CD4-positive, alpha-beta T cell (primary cell): ENCODE measurements at places on chromosomes 5 and 9. TPM values are rescaled to one million over a fixed set of nuclear protein-coding genes. Genes with fewer than 3 reads are reported as not detected.

DNA sequence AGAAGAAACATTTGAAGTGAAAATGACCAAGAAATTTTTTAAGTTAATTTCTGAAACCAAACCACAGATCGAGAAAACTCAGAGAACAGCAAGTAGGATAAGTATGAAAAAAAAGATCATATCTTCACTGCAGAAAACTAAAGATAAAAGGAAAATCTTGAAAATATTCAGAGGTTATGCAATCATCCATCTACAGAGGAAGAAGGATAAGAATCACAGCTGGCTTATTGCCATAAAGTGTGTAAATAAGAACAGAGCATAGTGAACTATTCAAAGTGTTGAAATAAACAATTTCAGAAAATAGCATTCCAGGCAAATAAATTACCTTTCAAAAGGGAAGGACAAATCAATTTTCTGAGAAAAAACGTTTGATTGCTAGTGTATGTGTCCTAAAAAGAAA lies 1191.7 kb upstream of the CDH6 start:
- no peak for DNase-seq
- no peaks in the 10 kb centered on the region for H3K27me3 ChIP-seq
- no peaks in the 10 kb centered on the region for H3K36me3 ChIP-seq
- H3K4me3 ChIP-seq = no peak overlapping the region
- H3K4me1 ChIP-seq = no peaks in the 10 kb centered on the region

CARTPT gene
- total RNA-seq = not detected

DRD1 gene
- not detected for total RNA-seq

LHX2 gene
- not detected for total RNA-seq

GRCh38 chr5:181221105-181221791 lies 1.8 kb upstream of the TRIM41 start:
- peak overlapping the region; percentile 80 for H3K4me3 ChIP-seq
- peak overlapping the region; percentile 99 for H3K27ac ChIP-seq
- no peaks in the 10 kb centered on the region for H3K36me3 ChIP-seq
- H3K27me3 ChIP-seq = no peaks in the 10 kb centered on the region
- DNase-seq = peak; percentile 38

GRCh38 chr5:6592601-6593000 lies 40.2 kb downstream of the NSUN2 start:
- H3K4me3 ChIP-seq = no peak overlapping the region
- H3K4me1 ChIP-seq = no peaks in the 10 kb centered on the region
- H3K27me3 ChIP-seq = no peaks in the 10 kb centered on the region
- DNase-seq = no peak
- no peak overlapping the region for H3K27ac ChIP-seq
- H3K36me3 ChIP-seq = peaks cover 13% of the 10 kb centered on the region

DNA sequence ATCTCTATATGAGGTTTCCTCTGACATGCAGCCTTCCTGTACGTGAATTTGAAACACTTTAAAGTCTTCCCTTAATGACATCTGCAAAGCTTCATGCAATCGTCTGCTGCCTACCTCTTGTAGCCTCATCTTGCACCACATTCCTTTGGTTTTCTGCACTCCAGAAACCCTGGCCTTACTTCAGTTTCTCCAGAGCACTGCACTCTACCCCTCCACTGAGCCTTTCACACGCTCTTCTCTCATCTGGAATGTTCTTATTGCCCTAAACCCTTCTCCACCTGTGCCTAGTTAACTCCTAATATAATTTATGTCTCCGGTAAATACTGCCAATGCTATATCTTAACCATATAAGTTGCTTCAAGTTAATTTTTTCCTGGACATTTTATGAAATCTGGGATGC lies 168.8 kb upstream of the SLC27A6 start:
- no peak overlapping the region for H3K4me3 ChIP-seq
- no peaks in the 10 kb centered on the region for H3K4me1 ChIP-seq
- H3K36me3 ChIP-seq = no peaks in the 10 kb centered on the region
- DNase-seq = no peak

DNA sequence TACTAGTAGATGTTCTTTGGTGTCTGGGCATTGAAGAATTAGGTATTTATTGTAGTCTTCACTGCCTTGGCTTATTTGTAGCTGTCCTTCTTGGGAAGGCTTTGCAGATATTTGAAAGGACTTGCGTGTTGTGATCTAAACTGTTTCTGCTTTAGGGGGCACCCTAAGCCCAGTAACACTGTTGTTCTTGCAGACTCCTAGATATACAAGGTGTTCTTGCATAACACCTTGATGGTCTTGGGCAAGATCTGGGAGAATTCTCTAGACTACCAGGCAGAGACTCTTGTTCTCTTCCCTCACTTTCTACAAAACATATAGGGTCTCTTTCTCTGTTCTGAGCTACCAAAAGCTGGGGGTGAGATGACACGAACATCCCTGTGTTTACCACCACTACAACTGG lies 179.1 kb downstream of the FAM170A start:
- no peaks in the 10 kb centered on the region for H3K4me1 ChIP-seq
- no peak overlapping the region for H3K27ac ChIP-seq
- H3K27me3 ChIP-seq = no peaks in the 10 kb centered on the region

GRCh38 chr5:35030426-35031100 lies 17.2 kb downstream of the AGXT2 start:
- H3K4me3 ChIP-seq = no peak overlapping the region
- H3K27me3 ChIP-seq = no peaks in the 10 kb centered on the region
- H3K4me1 ChIP-seq = no peaks in the 10 kb centered on the region
- no peak for DNase-seq
- no peak overlapping the region for H3K27ac ChIP-seq
- H3K36me3 ChIP-seq = no peaks in the 10 kb centered on the region

DNA sequence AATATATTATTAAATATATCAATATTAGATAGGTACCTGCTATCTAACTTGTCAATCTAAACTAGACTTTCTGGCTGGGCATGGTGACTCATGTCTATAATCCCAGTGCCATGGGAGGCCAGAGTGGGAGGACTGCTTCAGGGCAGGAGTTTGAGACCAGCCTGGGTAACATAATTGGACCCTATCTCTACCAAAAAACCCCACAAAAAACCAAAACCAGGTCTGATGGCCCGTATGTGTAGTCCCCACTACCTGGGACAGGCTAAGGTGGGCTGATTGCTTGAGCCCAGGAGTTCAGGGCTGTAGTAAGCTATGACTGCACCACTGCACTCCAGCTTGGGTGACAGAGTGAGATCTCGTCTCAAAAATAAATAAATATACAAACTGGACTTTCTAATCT lies 55.0 kb downstream of the PJA2 start:
- H3K4me3 ChIP-seq = no peak overlapping the region
- no peak for DNase-seq
- peaks cover 53% of the 10 kb centered on the region for H3K36me3 ChIP-seq
- H3K27ac ChIP-seq = no peak overlapping the region
- H3K27me3 ChIP-seq = no peaks in the 10 kb centered on the region

NRG2 gene
- total RNA-seq = 0.17 TPM

DNA sequence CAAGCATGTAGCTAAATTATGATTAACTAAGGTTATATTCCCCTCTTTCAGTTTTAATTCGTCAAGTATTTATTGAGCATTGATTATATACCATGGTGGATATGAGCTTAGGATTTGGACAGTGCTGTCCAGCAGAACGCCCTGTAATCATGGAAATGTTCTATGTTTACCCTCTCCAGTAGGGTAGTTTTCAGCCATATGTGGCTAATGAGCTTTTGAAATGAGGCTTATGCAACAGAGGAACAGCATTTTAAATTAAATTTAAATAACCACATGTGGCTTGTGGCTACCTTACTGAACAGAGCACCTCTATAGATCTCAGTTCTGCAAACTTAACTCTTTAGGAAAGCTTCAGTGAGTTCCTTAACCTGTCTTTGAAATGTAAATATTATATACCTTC lies 59.1 kb downstream of the JMY start:
- H3K36me3 ChIP-seq = peaks cover 52% of the 10 kb centered on the region
- no peak for DNase-seq
- H3K27ac ChIP-seq = no peak overlapping the region
- no peaks in the 10 kb centered on the region for H3K4me1 ChIP-seq
- no peak overlapping the region for H3K4me3 ChIP-seq

DNA sequence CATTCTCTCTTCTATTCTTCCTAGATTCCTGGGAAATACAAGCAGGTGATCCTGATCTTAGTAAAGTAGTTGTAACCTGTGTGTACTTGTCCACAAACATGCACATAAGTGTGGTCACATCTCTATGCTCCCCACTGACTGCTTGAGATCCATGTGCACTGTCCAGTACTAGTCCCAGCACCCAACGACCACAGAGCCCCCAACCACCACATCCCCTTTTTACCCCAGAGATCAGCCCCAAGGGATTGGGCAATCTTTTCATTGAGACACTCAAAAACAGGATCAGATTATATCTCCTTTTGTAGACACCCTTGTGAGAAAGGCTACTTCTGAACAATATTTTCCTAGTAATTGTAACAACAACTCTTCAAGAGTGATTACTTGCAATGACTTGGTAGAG lies 240.6 kb downstream of the ACTL7B start:
- H3K36me3 ChIP-seq = no peaks in the 10 kb centered on the region
- no peaks in the 10 kb centered on the region for H3K27me3 ChIP-seq
- H3K27ac ChIP-seq = no peak overlapping the region
- no peak overlapping the region for H3K4me3 ChIP-seq
- no peaks in the 10 kb centered on the region for H3K4me1 ChIP-seq

- H3K27ac ChIP-seq = no peak overlapping the region
- H3K4me3 ChIP-seq = no peak overlapping the region
- no peaks in the 10 kb centered on the region for H3K27me3 ChIP-seq
- DNase-seq = no peak
Measured at GRCh38 chr9:36676091-36676490, 103.4 kb downstream of the MELK start.

DNA sequence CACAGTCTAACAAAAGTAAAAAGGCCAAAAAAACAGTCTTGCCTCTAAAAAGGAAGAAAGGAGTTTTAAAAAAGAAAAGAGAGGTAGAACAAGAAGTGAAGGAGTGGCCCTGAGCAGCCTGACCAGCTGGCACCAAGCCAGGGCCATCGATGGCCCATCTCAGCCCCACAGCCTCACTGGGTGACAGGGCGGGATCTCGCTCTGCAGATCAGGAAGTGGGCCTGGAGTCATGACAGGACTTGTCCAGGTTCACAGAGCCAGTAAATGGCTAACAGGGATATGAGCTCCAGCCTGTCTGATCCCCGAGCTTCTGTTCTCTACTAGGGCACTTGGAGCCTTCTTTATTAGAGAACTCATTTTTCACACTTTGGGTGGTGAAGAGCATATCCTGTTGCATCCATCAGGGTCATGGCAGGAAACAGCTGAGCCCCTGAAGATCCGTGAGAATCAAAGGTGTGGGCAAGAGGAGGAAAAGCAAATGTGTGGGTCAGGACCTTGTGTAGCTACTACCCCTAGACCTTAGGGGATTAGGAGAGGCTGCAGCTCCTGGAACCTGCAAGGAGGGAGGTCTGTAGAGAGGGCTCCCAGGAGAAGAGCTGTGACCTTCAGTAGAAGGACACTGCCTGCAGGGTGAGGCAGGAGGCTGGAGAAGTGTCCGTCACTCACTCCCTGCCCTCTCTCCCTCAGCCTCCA lies 299.0 kb upstream of the MSX2 start:
- no peaks in the 10 kb centered on the region for H3K36me3 ChIP-seq
- no peak for DNase-seq
- H3K4me3 ChIP-seq = no peak overlapping the region
- H3K4me1 ChIP-seq = peaks cover 3% of the 10 kb centered on the region

SPATA31E1 gene
- total RNA-seq = not detected

NKD2 gene
- 0.17 TPM for total RNA-seq

GRCh38 chr9:96779089-96779488 lies 1.2 kb upstream of the ZNF510 start:
- no peaks in the 10 kb centered on the region for H3K27me3 ChIP-seq
- no peak overlapping the region for H3K4me3 ChIP-seq
- DNase-seq = no peak
- peaks cover 18% of the 10 kb centered on the region for H3K36me3 ChIP-seq
- peaks cover 13% of the 10 kb centered on the region for H3K4me1 ChIP-seq
- no peak overlapping the region for H3K27ac ChIP-seq

CCL21 gene
- total RNA-seq = not detected

GRCh38 chr5:14859150-14859549 lies 12.4 kb downstream of the ANKH start:
- H3K27ac ChIP-seq = no peak overlapping the region
- H3K36me3 ChIP-seq = peaks cover 8% of the 10 kb centered on the region
- H3K27me3 ChIP-seq = no peaks in the 10 kb centered on the region
- peaks cover 9% of the 10 kb centered on the region for H3K4me1 ChIP-seq
- DNase-seq = no peak
- no peak overlapping the region for H3K4me3 ChIP-seq

GRCh38 chr5:95081500-95081960 lies 203.4 kb downstream of the MCTP1 start:
- H3K36me3 ChIP-seq = no peaks in the 10 kb centered on the region
- DNase-seq = peak; percentile 7
- no peaks in the 10 kb centered on the region for H3K27me3 ChIP-seq
- H3K4me1 ChIP-seq = no peaks in the 10 kb centered on the region
- no peak overlapping the region for H3K27ac ChIP-seq

DNA sequence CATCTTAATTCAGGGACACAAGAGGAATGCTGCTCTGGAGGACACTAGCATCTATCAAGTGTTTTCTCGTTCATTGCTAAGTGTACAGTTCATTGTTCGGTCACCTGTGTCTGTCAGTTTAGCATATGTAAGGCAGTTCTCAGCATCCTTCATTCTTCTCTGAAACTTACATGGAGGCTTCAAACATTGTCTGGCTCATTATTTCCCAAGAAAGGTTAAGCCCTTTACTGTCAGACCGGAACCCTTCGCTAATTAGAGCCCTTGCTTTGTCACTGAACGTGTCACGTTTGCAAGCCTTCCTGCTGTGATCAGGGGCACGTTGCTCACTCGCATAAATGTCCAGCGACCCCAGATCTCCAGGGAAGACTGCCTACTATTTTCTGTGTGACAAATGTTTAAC lies 62.3 kb upstream of the RIOK2 start:
- H3K27ac ChIP-seq = no peak overlapping the region
- no peak for DNase-seq
- H3K27me3 ChIP-seq = no peaks in the 10 kb centered on the region

CD14 gene
- 2.1 TPM for total RNA-seq

CTNND2 gene
- not detected for total RNA-seq

FAM120A gene
- total RNA-seq = 51.7 TPM

NTRK2 gene
- total RNA-seq = 0.06 TPM

- peak; percentile 38 for DNase-seq
- no peak overlapping the region for H3K27ac ChIP-seq
- H3K4me3 ChIP-seq = no peak overlapping the region
- no peaks in the 10 kb centered on the region for H3K27me3 ChIP-seq
Measured at GRCh38 chr9:70340572-70340971, 73.9 kb downstream of the KLF9 start.

PCDHB5 gene
- total RNA-seq = not detected

DNA sequence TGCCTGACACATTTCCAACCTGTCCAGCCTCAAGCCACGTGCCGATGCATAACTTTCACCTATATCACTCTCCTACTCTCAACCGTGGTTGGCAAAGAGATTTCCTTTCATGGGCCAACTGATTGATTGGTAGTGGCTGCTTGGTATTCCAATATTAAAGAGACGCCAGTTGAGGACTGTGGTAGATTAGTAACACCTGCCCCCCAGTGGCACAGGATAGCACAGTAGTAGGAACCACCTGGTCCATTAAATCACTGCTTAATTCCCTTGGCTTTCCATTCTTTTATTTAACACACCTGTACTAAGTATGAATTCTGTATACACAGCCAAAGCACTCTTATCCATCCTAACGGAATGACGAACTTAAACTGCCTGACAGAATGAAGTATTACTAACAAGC lies 19.1 kb upstream of the FOXB2 start:
- no peak overlapping the region for H3K27ac ChIP-seq
- H3K36me3 ChIP-seq = no peaks in the 10 kb centered on the region
- no peak for DNase-seq
- no peaks in the 10 kb centered on the region for H3K4me1 ChIP-seq
- no peak overlapping the region for H3K4me3 ChIP-seq
- peaks cover 4% of the 10 kb centered on the region for H3K27me3 ChIP-seq

CD74 gene
- total RNA-seq = 303 TPM
